Urinary bladder (tissue), 4 donors: ENCODE measurements at places on chromosomes 5 and 9. TPM values are rescaled to one million over a fixed set of nuclear protein-coding genes. Genes with fewer than 3 reads are reported as not detected.

ATOSB gene
- 6.0 TPM for total RNA-seq

PRDM9 gene
- total RNA-seq: not detected

FOXD4L6 gene
- total RNA-seq: not detected

GRCh38 chr5:168207450-168208029, 83.9 kb upstream of the WWC1 start:
- no peak for DNase-seq

DNA sequence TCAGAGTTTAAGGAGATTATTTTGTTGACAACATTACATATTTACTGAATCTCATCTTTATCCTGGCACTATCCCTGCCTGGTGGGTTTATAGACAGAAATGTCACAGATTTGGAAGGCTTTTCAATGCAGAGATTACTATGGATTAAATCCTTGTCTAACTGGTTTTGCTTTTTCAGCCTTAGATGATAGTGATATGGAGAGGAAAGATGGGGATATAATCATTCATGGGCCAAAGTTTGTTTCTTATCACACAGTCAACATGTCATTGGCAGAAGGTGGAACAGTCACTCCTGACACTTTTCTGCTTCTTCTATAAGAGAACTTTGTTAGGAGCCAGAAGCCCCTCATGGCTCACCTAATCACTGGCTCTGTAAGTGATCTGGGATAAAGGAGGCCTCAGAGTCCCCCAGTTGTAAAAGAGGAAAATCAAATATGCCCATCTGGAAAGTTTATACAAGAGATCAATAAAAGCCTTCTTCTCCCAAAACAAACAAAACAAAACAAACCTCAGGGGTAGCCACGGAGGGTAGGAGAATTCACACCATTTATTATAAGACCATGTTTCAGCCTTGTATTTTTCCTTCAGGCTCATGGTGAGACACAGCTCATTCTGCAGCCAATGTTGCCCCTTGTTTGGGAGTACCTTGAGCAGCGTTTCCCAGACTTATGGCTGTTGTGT, 101.2 kb downstream of the PCSK1 start:
- no peak for DNase-seq

- DNase-seq: no peak
Measured at GRCh38 chr5:139650689-139651042, 2.5 kb downstream of the CXXC5 start.

GRCh38 chr9:38083858-38084555, 15.0 kb upstream of the SHB start:
- DNase-seq: no peak
